ENCODE measurements at places on chromosomes 11 and 22.

GRCh38 chr22:20038574-20038973 lies 17.7 kb downstream of the TANGO2 start:
- DNase-seq, result no peak

DNA sequence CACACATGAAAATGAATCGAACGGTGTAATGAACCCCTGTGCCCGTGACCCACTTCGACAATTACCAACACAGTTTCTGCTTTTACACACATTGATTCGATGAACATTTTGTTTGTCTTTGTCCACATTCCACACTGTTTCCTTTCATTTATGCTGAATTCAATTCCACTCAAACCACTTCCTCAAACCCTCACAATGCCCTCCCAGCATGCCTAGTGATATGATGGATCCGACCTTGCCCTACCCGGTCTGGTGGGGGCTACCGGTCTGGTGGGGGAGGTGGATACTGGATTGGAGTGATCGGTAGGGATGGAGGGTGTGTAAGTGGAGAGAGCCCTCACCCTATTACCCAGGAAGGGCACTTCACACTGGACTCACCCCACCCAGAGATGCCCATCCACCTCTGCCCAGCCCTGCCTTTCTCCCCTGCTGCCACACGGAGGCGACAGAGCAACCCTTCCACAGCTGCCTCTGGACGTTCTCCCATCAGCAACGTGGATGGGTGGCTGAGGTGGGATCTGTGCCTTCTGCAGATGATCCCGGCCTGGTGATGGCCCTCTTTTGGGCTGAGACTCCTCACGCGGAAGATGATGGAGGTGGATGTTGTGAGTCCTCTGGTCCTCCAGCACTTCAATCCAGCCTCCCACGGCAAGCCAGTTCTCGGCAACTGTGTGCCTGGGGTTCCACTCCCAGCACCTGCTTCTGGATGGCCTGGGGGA lies 33.0 kb upstream of the P2RY2 start:
- no peak for DNase-seq

DNA sequence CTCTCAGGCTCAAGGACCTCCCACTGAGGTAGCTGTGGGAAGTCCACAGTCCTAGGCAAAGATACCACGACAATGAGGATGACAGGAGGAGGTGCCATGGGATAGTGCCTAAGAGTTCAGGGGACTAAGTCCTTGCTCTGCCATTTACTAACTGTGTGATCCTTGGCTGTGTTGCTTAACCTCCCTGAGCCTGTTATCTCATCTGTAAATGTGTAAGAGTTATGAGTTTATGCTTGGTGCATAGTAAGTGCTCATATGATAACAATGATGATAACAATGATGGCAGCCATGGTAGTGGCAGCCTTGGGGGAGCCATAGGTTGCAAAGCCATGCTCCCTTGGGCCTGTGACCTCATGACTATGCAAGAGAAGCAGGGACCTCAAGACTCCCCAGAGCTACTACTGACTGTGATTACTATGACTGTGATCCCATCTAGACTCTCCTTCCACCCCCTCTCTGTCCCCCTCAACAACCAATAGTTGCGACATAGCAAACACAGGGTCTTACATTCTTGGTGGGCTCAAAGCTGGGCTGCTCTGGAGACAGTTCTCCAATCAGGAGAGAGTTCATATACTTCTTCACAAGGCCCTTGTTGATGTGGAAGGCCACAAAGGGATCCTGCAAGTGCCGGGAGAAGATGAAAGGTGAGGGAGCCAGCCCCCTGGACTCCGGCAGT lies 3.9 kb downstream of the FADS1 start:
- no peak for DNase-seq

DNA sequence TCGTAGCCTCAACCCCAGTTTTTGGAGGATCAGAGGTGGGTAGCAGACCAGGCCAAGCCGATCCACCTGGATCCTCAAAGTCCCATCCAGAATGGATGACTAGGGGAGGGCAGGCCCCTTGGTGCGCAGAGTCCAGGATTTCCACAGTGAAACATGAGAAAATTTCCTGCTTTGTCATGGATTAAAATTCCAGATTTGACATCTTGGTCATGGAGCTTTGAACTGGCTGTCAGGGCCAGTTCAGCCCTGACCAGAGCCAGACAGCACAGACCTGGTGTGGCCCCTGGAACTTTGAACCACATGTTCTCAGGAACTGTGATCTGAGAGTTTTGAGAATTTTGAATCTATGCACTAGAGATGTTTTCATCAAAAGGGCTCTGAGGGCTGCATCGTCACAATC lies 177.5 kb downstream of the MN1 start:
- DNase-seq, result no peak

GRCh38 chr11:36243641-36244040 lies 45.6 kb downstream of the COMMD9 start:
- DNase-seq, result no peak

- DNase-seq, result no peak
Observed at GRCh38 chr22:29299136-29299900, 7.1 kb upstream of the GAS2L1 start.

- no peak for DNase-seq
Observed at GRCh38 chr22:44838316-44839016, 86.1 kb downstream of the ARHGAP8 start.

GRCh38 chr22:49101225-49101624 lies 726.4 kb downstream of the BRD1 start:
- no peak for DNase-seq

GRCh38 chr22:36155702-36156101 lies 4.9 kb downstream of the APOL3 start:
- no peak for DNase-seq

DNA sequence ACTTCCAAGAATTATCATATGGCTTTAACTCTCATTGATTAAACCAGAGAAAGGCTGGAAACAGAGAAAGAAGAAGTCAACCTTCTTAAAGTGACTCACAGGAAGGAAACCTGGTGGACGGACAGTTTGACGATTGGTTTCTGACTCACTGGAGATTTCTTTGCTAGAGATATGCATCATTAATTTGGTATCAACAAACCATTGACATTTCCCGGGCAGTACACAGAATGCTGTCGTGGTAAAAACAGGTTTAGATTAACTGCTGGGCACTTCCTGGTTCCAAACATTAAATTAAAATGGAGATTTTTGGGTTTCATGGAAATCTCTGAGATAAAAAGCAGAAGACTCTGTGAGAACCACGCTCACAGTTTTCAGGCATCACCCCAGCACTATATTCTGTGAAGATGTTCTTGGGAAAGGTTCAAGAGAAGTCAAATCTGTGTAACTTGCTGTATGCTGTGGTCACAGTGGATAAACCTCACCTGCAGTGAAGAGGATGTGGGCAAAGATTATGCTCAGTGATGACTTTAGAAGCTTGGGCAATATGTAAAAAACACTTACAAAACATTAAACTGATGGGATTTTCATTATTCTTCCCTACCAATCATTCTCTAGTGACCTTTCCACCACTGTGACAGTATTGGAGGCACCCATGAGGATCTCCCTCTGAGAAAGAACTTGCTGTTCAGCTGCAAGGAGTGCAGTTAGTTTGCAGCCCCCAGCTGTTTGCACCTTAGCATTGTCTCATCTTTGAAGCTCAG lies 61.1 kb upstream of the CD44 start:
- DNase-seq, result no peak

GRCh38 chr11:59380263-59381059 lies 21.8 kb downstream of the OR5AN1 start:
- no peak for DNase-seq

DNA sequence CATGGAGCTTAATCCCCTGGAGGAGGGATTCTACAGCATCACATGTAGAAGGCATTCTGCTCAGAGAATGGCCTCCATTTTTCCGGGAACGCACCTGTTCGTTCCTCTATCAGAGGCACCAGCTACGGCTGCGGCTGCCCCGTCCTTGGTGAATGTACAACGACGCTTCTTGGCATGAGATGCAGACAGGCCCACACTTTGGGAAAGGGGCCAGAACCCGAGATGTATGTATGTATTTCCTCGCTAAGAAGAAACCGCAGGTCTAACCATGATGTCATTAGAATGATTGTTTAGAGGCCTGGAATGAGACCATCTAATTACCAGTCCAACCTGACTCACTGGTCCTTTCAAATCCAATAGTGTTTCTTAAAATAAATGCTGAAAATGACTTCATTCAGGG lies 1293.4 kb downstream of the TBC1D22A start:
- no peak for DNase-seq

DNA sequence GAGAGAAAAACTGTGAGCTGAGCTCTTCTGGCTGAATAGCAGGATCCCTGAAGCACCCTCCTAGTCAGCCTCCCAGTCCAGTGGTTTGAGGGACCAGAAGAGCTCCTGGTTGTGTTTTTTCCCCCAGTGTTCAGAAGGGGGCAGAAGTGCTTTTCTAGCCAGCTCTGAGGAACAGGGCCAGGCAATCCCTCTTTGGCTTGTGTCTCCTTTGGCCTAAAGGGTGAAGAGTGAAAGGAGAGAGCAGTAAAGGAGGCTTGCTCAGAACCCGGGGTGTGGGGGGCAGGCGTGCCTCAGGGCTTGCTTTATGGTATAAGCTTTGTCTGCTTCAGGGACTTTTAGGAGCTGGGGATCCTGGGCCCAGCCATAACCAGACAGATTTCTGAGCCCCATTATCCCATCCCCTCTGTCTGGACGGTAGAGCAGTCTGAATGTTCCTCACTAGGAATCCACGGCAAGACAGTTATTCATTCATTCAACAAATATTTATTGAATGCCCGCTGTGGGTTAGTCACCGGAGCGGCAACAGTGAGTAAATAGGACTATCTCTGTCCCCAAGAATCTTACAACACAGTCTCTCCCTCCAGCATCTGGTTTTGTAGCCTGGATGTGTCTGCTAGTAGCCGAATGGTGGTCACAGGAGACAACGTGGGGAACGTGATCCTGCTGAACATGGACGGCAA lies 14.5 kb downstream of the ACP2 start:
- no peak for DNase-seq

DNA sequence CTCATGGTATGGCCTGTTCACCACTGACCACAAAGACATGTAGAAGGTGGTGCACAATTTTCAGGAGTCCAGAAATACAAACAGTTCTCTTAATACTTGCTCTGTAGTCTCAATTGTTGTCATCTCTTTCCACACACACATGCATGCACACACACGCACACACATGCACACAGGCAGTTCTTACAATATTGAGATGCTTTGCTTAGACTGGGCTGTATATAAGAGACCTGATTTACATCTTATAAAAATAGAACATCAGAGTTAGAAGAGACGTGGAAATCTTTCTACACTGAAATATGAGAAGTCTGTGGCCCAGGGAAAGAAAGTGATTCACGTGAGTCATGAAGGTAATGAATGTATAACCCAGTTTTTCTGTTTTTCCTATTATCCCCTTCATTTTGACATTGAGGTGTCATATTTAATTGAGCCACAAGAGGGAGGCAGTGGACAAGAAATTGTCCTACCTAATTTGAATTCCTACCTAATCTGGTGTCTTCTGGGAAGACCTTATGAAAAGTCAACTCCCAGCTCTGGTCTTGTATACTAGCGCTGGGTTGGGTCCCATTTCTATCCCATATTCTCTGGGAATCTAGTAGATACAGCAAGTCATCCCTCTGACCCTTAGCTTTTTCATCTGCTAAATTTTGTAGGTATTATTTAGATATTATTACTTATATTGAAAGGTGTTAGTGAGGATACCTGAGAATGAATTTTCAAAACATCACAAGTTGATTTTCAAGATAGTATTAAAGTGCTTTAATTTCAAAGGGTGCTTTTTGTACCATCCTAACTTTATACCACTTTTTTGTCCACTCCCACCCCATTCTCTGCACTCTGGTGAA lies 14.9 kb upstream of the MS4A4A start:
- DNase-seq, result no peak

DNA sequence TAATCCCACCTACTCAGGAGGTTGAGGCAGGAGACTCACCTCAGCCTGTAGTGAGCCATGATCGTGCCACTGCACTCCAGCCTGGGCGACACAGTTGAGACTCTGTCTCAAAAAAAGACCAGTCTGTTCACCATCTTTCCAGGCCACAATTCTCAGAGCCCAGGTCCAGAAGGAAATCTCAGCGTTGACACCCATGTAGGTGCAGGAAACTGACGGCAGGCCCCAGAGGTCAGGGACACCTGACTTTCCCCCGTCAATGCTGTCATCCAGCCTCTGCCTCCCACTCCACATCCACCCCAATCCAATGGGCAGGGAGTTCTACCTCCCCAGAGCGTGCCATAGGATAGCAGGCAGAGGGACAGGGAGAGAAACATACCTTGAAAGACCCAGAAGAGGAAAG lies 5.9 kb upstream of the GRK2 start:
- DNase-seq, result no peak

GRCh38 chr11:61924064-61924455 lies 6.7 kb upstream of the RAB3IL1 start:
- no peak for DNase-seq

- DNase-seq, result no peak
Observed at GRCh38 chr11:35911013-35911412, 32.8 kb upstream of the LDLRAD3 start.

- no peak for DNase-seq
Observed at GRCh38 chr22:17065433-17065832, 19.4 kb upstream of the IL17RA start.

- DNase-seq, result no peak
Observed at GRCh38 chr11:69312453-69313404, 18.8 kb downstream of the MYEOV start.

GRCh38 chr11:66080055-66080817 lies 10.2 kb downstream of the PACS1 start:
- DNase-seq, result no peak

- no peak for DNase-seq
Observed at GRCh38 chr11:62020661-62021060, 53.2 kb upstream of the FTH1 start.

DNA sequence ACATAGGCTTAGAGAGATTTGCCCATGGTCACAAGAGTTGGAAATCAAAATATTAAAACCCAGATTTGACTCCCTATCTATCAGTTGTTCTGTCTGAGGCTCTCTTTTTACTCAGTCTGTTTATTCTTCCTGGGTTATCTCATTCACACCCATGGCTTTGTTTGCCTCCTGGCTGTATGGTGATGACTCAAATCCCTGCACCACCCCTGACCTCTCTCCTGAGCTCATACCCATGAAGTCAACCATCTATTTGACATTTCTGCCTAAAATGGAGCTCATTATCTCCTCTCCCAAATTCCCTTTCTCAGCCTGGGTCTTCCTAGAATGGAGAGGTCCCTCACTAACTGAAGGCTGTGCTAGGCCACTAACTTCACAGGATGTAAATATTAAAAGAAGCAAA lies 27.8 kb upstream of the CCDC134 start:
- no peak for DNase-seq

Measured in NCI-H187 treated with DMSO at 0.1 percent for 48 hours (cell line).